ENCODE measurements at places on chromosomes 16 and 17.

GRCh38 chr17:12769981-12770380, 19.3 kb upstream of the ARHGAP44 start:
- no peak for DNase-seq

DNA sequence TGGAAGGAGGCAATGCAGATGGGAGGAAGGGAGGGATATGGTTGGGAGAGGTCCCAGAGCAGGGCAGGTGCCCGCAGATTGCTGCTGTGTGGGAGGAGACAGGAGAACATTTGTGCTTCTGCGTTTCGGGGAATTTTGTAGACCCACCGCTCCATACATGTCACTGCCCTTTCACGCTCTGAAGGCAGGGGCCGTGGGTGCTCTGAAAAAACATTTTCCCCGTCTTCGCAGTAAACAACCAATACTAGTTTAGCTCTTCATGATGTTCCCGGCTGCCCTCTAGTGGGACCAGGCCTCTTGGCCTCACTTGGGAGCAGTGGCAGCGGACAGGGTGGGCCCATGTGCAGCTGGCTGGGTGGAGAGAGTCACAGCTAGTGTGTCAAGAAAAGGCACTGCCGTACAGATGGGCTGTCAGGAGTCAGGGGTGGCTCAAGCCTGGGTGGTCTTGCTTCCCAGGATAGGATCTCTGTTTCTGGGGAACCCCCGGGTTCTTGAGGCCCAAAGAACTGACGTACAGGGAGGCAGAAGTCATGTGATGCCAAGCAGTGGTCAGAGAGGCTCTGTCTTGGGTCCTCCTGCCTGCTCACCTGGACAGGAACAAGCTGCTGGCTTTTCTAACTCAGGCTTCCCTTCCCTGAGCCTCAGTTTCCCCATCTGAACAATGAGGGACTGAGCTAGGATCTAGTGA, 46.5 kb upstream of the CPNE2 start:
- DNase-seq: peak; percentile 58

DNA sequence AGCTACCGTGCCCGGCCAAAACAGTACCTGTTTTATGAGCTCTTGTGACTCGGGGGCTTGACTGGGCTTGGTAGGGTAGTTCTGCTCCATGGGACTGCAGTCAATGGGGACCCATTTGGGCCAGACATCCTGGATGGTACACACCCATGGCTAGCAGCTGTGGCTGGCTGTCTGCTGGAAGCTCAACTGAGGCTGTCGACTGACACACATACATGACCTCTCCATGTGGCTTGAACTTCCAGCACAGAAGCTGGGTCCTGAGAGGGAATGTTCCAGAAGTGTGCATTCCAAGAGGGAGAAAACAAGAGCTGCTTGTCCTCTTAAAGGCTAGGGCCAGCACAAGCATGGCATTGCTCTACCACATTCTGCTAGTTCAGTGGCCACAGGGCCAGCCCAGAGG, 14.9 kb upstream of the NKD1 start:
- DNase-seq: no peak

DNA sequence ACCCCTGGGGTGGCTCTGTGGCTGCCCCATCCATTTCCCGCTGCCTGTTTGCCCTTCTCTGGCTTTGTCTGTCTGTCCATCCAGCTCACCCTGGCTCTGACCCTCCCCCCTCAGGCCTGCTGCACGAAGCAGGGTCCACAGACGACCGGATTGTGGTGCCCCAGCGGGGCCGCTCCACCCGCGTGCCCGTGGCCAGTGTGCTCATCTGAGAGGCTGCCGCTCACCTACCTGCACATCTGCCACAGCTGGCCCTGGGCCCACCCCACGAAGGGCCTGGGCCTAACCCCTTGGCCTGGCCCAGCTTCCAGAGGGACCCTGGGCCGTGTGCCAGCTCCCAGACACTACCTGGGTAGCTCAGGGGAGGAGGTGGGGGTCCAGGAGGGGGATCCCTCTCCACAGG, 761 bp upstream of the LAT start:
- DNase-seq: no peak

GRCh38 chr16:87141402-87141801, 175.8 kb downstream of the C16orf95 start:
- DNase-seq: no peak

GRCh38 chr17:50635982-50636803, 1.5 kb downstream of the ABCC3 start:
- no peak for DNase-seq

- DNase-seq: peak; percentile 23
These were observed 76.0 kb downstream of the ABCC1 start for GRCh38 chr16:16025214-16025968.

DNA sequence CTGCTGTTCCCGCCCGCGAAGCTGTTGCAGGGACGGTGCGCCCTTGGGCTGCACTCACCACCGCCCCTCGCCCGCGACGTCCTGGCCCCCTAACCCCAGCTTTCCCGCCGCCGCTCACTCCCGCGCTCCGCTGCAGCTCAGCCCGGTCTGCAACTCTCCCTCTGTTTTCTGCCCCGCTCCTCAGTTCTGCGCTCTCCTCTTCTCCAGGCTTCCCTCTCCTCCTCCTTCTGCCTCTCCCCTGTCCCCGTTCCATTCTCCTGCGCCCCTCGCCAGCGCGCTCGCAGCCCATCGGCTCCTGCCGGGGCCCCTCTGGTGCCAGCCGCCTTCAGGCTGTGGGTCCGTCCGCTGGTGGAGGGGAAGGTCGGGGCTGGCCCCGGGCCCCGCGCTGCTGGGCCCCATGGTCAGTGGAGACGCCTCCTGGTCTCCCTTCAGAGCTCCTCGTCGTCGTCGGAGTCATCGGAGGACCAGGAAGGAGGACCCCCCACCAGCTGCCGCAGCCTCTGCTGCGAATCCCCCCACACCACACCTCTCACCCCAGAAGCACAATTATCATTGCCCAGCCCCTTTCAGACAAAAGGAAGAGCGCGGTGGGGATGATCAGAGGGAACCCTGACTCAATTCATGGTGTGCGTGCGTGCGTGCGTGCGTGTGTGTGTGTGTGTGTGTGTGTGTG, 223.2 kb upstream of the FOXF1 start:
- no peak for DNase-seq

GRCh38 chr16:57536306-57537193, at the start of gene CCDC102A:
TSS of gene CCDC102A (minus strand) at chr16:57536571. CDS start at chr16:57529177, 7,394 bp downstream.
- DNase-seq: peak; percentile 39

- DNase-seq: no peak
These were observed 48.4 kb downstream of the SEC14L1 start for GRCh38 chr17:77189148-77189547.

- DNase-seq: no peak
These were observed 55.1 kb upstream of the CNTNAP4 start for GRCh38 chr16:76222087-76222486.

- no peak for DNase-seq
These were observed 111.7 kb downstream of the ABCA8 start for GRCh38 chr17:68843522-68843921.

DNA sequence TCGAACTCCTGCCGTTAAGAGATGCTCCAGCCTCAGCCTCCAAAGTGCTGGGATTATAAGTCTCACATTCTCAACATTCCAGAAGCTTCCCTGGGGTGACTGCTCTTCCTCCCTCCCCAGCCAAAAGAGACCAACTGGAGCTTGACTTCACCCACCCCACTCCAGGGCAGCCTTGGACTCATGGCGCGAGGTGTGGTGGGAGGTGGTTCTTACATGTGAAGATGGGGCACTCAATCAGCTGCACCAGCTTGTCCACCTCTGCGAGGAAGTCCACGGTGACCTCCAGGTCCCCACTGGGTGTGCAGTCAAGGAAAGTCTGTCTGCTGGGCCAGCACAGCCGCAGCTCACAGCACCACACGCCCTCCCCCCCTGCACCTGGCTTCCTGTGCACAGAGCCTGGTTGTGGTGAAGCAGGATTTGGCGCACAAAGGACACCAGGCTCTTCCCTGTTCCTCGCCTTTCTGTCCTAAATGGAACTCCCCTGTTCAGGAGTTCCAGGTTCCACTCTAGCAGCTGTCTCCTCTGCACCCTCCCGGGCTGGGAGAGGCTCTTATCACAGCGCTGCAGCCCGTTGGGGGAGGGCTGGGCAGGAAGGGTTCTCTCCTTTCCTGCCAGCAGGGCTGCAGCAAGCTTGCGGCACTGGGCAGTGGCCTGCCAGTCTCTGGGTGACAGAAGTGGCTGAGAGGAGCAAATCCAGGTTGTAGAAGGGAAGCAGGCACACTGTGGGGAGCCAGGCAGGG, 9.6 kb upstream of the MTSS2 start:
- peak; percentile 70 for DNase-seq

DNA sequence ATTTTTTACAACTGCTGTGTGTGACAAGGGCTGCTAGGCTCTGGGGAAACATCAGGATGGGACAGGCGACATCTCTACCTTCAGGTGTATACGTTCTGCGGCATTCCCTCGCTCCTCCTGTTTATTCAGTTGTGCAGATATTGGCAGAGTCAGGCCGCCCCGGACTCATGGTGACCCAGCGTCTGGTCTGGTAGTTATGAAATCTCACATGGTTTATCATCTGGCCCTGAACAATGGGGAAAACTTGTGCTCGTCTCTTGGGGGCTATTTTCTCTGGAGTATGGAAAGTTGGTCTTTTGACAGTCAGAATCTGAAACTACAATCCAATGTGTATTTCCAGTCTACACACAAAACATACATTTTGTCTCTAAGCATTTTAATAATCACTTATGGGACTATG, 3.3 kb downstream of the MARCHF10 start:
- DNase-seq: no peak

DNA sequence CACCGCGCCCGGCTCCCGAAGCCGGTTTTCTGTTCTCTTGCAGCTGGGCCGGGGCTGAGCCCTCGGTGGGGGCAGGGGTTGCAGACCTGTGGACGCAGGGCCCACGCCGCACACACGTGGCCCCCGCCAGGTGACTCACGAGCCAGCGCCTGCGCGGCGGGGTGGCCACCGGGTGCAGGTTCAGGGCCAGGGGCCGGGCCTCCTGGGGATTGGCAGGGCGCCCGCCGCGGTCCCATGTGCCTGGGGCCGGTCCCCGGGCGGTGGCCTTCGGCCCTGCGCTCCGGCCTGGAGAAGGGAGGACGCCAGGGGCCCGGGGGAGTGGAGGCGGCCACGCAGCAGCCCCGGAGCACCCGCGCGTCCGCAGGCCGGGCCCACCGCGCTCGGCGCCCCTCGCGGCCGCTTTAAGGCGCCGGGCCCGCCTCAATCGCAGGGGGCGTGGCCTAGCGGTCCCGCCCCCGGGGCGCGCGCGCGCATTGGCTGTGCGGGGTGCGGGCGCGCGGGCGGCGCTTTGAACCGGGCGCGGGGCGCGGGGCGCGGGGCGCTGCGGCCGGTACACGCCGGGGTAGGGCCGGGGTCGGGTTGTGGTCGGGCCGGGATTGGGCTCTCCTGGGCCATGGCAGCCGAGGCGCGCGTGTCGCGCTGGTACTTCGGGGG, at the start of gene SLC25A10:
Gene SLC25A10, plus strand, starts transcription at position 471 of the 654 bp plus-strand sequence. Its CDS starts 143 bp downstream, at position 614.
- peak; percentile 89 for DNase-seq

DNA sequence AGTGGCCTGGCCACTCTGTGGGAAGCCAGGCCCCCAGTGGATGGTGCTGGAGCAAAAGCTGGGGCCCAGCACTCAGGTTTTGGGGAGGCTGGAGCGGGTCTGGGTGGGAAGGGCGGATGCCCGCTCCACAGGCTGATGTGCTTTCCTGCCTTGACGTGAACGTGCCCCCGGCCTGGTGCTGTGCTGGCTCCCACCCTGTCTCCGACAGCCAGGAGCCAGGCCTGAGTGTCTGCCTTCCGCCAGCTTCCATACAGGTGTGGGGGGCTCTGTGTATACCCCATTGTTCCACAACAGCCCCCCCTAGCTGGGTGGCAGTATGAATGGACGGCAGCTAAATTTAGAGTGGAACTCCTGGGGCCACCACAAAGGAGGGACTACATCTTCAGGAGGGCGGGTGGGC, 20.0 kb downstream of the HIC1 start:
- no peak for DNase-seq

GRCh38 chr16:56355221-56355620, 70.1 kb downstream of the AMFR start:
- DNase-seq: no peak

- DNase-seq: no peak
These were observed 224.7 kb downstream of the SNX29 start for GRCh38 chr16:12201216-12201615.

GRCh38 chr17:40283662-40284061, 4.0 kb upstream of the CDC6 start:
- DNase-seq: no peak

DNA sequence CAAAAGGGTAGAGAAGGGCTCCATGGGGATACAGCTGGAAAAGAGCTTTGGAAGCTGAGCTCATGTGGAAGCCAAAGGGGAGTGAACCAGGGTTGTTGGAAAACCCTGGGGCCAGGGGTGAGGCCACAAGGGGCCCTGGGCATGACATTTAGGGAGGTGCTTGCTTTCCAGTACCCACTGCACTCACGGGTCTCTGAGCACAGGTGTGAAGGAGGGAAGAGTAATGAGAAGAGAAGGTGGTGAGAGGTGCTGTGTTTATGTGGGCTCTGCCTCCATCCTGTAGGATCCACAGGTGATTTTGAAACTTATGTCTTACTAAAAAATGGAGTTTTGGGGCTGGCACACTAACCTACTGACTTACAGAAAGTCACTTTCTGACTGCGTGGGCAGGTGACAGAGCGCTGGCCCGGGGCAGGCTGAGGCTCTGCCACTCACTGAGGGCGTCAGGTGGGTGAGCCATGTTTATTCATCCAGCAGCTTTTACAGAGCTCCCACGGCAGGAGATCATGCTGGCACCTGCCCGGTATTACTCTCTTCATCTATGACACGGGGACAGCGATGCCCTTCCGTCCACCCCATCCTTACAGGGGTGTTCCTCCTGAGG, 18.9 kb downstream of the KSR1 start:
- DNase-seq: peak; percentile 53

DNA sequence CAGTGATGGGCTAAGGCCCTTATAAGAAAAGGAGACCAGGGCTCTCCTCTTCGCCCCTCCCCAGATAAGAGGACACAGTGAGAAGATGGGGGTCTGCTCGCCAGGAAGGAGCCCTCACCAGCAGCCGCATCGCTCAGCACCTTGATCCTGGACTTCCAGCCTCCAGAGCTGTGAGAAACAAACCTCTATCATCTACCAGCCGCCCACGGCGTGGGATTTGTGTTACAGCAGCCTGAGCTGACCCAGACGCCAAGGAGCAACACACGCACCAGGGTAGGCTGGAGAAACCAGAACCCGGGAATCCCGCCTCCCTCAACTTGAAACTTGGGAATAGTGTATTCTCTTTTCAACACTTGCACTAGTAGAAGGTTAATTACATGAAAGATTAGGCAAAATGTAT, 4.2 kb upstream of the ZG16B start:
- DNase-seq: no peak

DNA sequence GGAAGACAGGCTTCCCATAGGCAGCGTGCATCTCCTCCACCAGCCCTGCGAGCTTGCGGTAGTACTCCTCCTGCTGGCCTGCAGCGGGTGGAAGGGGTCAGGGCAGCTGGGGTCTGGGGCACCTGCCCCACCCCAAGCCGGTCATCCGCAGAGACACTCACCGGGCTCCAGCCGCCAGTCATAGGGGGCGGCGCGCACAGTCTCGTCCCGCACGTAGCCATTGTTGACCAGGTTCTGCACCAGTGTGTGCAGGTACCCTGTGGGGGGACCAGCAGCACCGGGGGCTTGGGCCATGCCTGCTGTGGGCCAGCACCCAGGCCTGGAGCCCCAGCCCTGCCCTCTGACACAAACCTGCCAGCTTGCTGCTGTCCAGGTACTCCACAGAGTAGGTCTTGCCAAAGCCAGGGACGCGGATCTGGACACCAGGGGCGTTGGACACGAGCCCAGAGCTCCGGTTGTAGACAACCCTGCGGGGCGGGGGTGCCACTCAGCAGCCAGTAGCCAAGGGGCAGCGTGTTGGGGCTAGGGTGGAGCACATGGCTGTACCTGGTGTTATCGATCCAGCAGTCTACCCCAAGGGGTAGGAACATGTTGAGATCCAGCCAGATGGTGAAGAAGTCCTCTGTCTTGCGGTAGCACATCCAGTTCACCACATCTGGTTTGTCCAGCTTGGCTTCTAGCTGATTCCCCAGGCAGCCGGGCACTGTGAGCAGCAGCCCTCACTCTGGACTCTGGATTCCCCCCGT, 1.2 kb downstream of the LCAT start:
- peak; percentile 73 for DNase-seq
